BE2C (cell line): ENCODE measurements at places on chromosomes 6 and 20.

DNA sequence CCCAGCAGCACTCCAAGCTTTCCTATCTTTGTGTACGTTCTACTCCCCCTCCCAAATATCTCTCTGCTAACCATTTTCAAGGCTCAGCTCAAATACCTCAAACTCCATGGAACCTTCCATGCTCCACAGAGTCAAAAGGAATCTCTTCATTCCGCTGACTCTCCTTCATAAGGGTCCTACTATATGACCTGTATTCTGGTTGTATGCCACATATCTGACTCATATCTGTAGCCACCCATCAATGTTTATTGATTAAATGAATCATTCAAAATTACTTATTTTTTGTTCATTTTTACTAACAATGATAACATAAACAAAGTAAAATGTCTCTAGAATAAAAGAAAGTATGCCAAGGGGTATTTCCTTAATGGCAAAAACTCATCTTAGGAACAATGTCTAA is 123.2 kb downstream of the ARHGAP18 start:
- DNase-seq = no peak

GRCh38 chr6:167331565-167331964 is 6.7 kb downstream of the TTLL2 start:
- DNase-seq = no peak

GRCh38 chr6:163386329-163386908 is 28.1 kb upstream of the QKI start:
- DNase-seq = no peak

DNA sequence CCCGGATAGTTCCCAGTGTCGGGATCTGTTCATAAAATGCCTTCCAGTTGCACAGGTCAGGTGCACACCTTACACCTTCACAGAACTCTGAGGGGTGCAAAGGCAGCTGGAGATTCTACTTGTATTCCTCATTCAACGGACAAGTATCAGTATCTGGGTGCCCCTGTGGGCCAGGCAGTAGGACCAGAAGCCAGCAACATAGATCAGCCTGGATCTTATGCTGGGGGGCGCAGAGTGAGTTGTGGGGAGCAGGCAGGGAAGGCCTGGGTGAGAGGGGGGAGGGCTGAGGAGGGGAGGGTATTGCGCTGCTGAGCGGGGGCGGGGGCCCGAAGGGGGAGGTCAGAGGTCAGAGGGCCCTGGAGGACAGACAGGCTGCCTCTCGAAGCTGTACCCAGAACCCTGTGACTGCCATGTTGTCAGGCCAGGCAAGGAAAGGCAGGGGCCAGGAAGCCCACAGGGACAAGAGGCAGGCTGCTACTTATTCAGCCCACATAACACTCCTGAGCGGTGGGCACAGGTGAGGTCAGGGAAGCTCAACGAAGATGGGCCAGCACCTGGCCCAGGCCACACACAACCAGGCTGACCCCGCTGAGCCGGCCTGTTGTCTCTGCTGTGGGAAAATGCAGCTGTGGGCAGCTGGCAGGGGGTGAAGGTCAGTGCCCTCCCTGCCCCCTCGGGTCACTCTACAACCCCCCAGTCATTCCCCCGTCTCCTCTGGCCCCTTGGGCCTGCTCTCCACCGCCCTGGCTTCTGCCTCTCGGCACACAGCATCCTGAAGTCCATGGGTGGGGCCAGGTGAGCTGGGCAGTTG is 1.1 kb downstream of the OPRL1 start:
- DNase-seq = no peak

DNA sequence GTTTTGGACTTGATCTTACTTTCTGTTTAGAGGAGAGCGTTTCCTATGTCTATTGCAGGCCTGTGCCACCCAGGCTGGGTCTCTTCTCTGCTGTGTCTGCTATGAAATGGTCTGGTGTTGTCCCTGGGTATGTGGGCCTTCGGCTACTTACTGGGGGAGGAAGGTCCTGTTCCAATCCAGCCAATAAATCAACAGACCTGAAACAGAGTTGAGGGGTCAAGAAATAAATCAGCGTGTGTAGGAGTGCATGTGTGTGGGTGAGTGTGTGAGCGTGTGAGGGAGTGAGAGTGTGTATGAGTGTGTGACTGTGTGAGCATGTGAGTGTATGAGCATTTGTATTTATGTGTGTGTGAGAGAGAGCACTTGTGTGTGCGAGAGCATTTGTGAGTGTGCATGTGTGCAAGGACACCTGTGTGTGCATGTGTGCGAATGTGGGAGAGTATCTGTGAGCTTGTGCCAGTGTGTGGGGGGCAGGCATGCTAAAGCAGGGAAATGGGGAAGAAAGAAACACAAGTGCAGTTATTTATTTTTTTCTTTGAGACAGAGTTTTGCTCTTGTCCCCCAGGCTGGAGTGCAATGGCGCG is 86.3 kb upstream of the PMEPA1 start:
- no peak for DNase-seq

- no peak for DNase-seq
Measured at GRCh38 chr20:14830899-14831298, 493.5 kb upstream of the FLRT3 start.

- DNase-seq = no peak
Measured at GRCh38 chr6:149906405-149906804, 8.5 kb upstream of the RAET1E start.

GRCh38 chr6:134564705-134565104 is 246.8 kb upstream of the SGK1 start:
- no peak for DNase-seq

GRCh38 chr6:50717734-50718457 is 4.6 kb downstream of the TFAP2D start:
- no peak for DNase-seq

GRCh38 chr6:25750906-25751305 is 3.6 kb upstream of the SLC17A4 start:
- no peak for DNase-seq

DNA sequence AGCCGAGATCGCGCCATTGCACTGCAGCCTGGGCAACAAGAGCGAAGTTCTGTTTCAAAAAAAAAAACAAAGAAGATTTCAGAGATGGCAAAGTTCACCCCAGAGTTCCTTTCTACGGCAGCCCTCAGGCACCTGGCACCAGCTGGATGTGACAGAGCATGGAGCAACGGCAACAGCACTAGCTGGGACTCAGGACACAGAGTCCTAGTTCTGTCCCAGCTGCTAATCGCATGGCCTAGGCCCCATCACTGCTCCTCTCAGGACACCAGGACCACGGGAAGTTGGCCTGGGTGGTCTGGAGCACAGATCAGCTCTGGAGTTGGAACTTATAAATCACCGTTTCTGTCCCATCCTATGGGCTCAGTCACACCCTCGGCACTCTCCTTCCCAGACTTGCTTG is 1.1 kb downstream of the PGC start:
- no peak for DNase-seq

- DNase-seq = no peak
Measured at GRCh38 chr20:41425180-41425884, 58.7 kb upstream of the EMILIN3 start.

DNA sequence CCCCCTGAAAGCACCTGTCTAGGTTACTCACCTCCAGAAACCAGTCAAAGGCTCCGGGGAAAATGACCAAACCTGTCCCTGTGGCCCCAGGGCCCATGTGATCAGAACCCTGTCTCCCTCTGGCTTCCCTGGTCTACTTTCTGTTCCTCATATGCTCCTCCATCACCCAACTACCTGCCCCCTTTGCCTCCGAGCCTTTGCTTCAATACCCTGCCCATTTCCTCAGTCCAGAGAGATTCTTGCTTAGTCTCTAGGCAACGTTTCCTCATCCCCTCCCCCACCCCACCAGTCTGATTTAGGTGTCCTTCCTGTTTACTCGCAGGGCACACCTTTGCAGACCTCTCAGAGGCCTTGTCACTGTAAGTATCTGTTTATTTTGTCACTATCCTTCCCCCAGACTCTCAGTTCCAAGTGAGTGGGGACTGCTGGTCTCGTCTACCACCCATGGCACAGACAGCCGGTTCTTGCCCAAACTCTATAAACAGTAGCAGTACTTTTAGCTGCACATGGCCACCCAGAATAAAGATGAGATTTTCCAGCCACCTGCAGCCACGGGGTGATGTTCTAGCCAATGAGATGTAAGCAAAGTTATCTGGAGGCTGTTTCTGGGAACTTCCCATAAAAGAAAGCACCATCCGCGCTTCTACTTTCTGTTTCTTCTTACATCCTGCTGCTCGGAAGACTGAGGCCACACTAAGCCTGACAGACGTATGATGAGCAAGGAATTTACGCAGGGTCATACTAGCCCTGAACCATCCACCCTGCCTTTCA is 13.3 kb downstream of the ELOVL5 start:
- no peak for DNase-seq

GRCh38 chr20:11907621-11908020 is 10.1 kb upstream of the BTBD3 start:
- DNase-seq = no peak

- no peak for DNase-seq
Measured at GRCh38 chr6:99589290-99589672, 17.4 kb upstream of the PRDM13 start.

- peak; percentile 28 for DNase-seq
Measured at GRCh38 chr6:170367241-170367640, 60.7 kb downstream of the FAM120B start.

DNA sequence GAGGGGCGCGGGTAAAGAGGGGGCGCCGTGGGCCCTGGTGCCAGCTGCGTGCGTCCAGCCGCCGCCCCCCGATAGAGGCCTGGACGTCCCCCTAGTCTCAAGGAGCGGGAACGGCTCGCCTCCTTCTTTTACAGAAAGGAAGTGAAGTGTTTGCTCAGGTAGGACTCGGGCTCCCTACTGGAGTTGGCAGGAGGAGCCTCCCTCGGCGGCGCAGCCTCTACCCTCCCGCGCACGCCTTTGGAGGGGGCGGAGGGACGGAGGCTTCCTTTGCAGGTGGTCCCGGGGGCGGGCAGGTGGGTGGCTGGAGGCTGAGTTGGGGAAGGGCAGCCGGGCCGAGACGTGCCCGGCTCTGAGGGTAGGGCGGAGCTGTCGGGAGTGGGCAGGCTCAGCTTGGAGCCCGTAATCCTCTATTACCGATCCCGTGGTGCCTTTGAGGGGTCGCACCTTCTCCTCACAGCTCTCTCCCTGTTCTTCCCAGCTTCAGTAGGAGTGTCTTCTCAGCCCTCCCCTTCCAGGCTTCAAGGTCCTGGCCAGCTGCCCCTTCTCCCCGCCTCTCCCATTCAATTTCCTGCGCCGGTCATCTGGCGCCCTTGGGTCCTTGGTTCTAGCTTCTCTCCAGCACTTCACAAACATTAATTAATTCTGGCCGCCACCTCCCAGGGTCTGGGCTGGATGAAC is 728 bp downstream of the ITPR3 start:
- no peak for DNase-seq

DNA sequence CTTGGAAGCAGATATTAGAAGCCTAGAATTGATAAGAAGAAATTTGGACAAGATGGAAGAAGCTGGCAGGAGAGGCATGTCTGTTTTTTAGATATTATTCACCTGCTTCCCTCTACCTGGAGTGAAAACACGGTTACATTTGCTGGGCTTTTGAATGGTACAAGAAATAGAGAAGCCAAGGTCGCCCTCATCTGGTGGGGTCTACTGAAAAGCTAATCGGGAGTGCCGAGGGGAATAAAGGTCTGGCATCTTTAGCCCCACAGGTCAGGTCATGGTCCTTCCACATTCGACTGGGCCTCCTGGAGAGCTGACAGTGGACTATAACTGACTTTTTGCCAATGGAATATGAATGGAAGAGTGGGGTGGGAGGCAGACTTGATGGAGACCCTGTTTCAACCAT is 4.6 kb upstream of the C2 start:
- no peak for DNase-seq

- no peak for DNase-seq
Measured at GRCh38 chr20:16390991-16391390, 182.3 kb downstream of the KIF16B start.

DNA sequence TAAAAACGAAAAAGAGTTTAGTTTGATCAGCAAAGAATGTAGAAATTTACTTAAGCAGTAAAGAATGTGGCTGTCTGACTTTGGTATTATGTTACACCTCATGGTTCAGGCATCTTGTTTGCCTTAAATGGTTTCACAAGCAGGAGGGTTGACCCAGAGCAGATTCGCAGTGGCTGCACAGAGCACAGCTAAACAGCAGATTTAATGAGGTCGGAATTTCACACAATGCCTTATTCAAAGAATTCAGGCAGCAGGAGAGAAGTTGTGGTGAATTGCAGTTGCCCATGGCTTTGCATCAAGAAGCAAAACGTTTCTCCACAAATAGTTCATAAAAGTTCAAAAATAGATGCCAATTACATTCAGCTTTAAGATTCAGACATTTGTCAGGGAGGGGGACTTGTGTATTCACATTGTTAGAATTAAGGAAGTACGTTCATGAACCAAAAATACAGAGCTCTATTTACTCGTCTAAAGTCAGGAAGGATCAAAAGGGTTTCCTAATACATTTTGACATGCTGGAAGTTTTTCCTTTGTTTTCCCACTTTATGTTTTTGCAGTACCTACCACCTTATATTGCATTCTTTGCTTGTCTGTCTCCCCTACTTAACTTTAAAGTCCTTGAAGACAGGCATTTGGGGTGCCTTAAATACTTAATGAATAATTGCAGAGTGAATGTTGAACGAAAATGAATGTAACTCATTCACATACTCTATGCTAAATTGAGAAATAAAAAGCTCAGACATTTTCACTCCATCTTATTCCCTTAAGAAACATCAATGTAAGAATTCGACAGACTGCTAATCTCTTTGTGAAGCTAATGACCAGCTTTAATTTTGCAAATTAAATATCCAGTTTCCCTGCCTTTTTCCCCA is 1163.6 kb upstream of the CITED2 start:
- no peak for DNase-seq

GRCh38 chr6:35401514-35401913 is 50.6 kb upstream of the FANCE start:
- no peak for DNase-seq

GRCh38 chr20:49285813-49286494 is 8.1 kb upstream of the ZNFX1 start:
- DNase-seq = no peak

GRCh38 chr20:62366370-62367135 is 559 bp downstream of the LAMA5 start:
- peak; percentile 19 for DNase-seq

- no peak for DNase-seq
Measured at GRCh38 chr6:46352541-46353268, 138.5 kb downstream of the RCAN2 start.

GRCh38 chr6:53864781-53865180 is 70.0 kb downstream of the LRRC1 start:
- no peak for DNase-seq

- no peak for DNase-seq
Measured at GRCh38 chr6:69900869-69901268, 34.5 kb downstream of the COL19A1 start.

- no peak for DNase-seq
Measured at GRCh38 chr6:137261761-137262160, 42.6 kb upstream of the IFNGR1 start.

GRCh38 chr6:142728364-142728763 is 216.6 kb downstream of the HIVEP2 start:
- DNase-seq = no peak
